ENCODE measurements at places on chromosomes 3 and 15.

DNA sequence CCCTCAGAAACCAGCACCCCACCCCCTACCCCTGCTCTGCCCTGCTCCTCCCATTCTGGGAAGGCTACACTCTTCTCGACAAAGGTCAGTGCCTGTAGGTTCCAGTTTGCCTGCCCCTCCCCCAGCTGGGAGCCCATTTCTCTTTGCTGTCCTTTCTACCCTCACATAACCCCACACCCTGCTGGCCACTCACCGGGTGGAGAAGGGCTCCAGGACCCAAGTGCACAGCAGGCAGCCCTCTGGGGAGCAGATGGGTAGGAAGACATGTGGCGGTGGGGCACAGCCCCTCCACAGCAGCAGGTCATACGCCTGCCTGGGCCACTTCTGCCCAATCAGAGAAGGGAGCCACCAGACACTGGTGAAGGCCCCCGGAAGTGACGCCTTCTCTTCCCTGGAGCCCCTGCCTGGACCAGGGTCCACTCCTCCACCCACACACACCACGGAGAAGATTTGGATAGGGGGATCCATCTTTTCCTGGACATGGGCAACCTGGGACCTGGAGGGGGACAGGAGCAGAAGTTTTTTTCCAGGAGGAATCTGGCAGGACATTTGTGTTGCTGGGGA, at the start of gene THPO:
TSS of gene THPO (minus strand) at position 326 of the 564 bp plus-strand sequence. CDS start 1,948 bp downstream, outside the sequence.
- DNase-seq = no peak

- no peak for DNase-seq
These were observed 35.3 kb downstream of the OXNAD1 start for GRCh38 chr3:16300307-16300706.

DNA sequence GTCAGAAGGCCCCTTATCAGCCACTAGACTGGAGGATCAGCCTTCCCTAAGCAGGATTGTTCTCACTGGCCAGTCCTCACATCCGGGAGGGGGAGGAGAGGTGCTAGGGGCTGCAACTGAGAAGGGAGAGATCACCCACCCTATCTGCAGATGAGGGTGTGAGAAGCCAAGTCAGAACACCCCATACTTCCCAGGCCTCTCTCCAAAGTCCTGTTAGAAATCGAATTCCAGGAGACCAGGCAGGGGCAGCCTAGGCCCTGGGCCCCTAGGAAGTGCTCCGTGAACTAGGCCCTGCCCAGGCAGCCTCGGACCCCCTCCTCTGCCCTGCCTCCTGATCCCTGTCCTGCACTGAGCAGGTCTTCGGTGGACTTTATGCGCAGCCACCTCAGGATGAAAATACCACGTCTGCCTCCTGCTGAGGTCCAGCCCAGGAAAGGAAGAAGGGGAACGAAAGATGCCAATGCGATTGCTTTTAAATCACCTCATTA, 933 bp downstream of the DZIP1L start:
- DNase-seq = no peak

- no peak for DNase-seq
These were observed 18.8 kb downstream of the NBEAL2 start for GRCh38 chr3:46998121-46998851.

DNA sequence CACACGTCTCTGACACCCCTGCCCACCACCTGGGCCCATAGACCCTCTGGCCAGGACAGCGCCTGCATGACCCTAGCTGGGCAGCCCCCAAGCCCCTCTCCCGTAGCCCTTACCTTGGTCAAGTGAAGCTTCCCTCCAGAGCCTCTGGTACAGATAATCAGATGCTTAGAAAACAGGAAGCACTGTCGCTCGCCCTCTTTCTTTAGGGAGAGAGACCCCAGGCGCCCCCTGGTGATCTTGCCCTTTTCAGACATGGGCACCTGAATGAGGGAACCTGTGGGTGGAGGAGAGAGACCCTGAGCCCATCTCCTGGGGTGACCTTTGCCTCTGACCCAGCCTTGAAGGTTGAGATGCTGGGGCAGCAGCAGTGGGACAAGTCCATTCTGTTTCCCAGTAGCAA, 65.4 kb downstream of the RASGRF1 start:
- no peak for DNase-seq

- no peak for DNase-seq
These were observed 209.8 kb downstream of the TNIK start for GRCh38 chr3:171250444-171250843.

- DNase-seq = no peak
These were observed 121.6 kb downstream of the TFG start for GRCh38 chr3:100830931-100831330.

DNA sequence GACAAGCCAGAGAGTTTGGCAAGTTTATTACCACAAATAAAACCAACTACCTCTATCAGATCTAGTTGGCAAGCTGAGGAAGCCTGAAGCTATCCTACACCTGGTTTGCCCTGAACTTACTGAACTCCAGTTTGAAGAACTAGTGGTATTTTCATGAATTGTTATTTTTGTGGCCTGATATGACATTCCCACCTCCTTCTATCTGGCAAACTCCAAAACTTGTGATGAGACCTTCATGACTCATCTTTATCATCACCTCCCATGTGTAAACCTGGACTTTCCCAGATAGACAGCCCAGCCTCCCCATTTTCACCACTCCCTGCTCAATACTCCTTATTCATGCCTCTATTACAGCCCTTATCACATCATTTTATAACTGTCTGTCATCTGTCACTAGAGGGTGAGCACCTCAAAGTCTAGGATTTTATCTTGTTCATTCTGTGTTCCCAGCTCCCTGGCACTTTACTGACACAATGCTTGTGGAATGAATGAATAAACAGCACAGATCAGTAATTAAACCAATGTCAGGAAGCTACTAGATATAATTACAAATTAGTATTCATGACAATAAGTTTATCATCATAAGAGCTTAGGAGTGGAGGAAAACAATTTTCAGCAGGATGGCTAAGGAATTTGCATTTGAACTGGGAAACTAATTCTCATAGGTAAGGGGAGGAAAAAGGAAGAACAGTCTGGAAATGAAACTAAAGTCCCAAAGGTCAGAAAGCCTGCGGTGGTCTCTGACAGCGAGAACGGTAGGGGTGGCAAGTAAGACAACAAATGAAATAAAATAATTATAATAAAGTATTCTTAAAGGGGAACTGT, 13.2 kb upstream of the TRANK1 start:
- no peak for DNase-seq

- no peak for DNase-seq
These were observed 17.8 kb downstream of the EDEM1 start for GRCh38 chr3:5205165-5205941.
